Right cardiac atrium (tissue), 5 donors: ENCODE measurements at places on chromosomes 4 and X.
A peak's percentile ranks its signal among the peaks of the same experiment; 100 is the strongest.

DNA sequence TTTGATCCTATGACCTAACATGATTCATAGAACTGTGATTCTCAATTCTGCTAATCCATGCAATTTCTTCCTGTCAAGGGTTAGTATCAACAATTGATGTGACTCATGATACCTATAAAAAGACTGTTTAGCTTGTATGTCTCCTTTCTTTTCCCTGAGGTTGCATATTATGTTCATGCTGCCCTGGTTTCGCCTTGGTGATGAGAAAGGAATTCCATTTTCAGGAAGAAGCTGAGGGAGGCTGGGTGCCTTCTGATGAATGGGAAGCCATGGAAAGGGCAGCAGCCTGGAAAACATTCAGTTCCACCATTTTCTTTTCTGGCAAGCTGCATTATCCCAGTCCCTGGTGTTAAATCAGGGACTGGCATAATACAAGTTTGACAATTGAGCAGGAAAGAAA lies 976.5 kb downstream of the RPA4 start:
- DNase-seq, result no peak

DNA sequence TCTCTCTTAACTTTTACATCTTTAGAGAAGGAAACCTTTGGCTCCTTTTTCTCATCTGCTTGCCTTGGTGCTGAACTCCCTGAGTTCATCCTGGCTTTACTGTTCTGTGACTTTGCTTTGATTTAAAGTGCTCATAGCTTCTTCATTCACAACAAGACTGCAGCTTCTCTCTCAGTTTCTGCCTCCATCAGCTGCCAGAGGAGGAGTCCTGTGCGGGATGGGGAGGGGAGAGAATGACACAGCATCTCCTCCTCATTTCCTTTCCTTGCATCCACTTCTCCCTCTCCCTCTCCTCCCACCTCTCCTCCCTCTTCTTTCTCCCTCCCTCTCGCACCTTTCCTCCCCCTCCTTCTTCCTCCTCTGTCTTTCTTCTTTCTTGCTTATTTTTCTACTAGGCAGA lies 42.0 kb downstream of the CBLL2 start:
- no peak for DNase-seq

DNA sequence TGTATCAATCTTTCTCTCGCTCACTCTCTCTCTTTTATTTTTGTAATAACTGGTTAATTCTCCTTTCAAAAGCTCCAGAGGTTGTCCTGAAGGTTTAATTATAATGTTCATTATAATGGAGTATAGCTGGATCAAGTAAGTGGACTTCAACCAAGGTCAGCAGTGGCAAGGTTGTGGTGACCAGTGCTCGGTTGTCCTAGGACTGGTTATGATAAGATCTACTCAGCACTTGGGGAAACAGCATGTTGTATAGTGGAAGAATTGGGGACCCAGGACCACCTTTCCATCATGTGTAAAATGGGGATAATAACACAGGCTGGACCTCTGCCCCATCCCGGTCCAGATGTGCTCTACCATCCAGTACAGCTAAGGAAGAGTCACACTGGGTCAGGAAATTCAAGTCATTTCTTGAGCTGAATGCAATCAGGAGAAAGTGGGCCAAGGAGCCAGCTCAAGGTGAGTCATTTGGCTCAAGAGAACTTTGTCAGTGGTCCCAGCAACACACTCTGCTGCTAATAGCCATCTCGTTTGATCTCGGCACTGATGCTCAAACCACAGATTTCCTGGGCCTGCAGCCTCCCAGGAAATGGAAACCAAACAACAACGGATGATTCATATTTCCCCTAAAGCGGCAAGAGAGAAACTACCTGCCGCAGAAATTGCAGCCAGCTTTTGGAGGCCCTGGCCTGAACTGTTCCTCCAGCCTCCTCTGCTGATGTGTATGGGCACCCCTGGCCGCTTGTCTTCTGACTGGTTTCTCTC lies 123.6 kb upstream of the RBPJ start:
- no peak for DNase-seq

GRCh38 chrX:39416547-39417260 lies 615.4 kb downstream of the MID1IP1 start:
- DNase-seq, result no peak

- DNase-seq, result peak; percentile 79
These were observed 94.1 kb upstream of the GPR50 start for GRCh38 chrX:151082077-151082948.
